CD4-positive, alpha-beta T cell treated with Interferon gamma for 1 hour (primary cell): ENCODE measurements at places on chromosomes 4 and X.

GRCh38 chr4:186642998-186643397 lies 80.7 kb downstream of the FAT1 start:
- DNase-seq = no peak

DNA sequence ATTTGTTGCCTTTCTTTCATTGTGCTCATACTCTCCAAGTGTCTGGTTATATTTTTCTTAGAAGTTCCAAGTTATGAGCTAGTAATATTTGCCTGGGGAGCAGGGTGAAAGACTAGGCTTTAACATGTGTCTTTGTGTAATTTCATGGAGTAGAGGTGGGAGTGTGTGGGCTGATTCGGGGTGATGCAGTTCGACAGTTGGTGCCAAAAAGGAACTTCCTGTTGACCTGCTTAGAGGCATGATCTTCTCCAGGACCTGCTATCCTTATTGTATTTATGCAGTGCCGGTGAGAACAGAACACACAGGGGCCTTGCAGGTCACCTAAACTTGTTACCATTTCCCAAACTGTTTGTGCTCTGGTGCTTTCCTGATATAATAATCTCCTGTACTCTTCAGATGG lies 21.2 kb downstream of the USP53 start:
- DNase-seq = no peak

DNA sequence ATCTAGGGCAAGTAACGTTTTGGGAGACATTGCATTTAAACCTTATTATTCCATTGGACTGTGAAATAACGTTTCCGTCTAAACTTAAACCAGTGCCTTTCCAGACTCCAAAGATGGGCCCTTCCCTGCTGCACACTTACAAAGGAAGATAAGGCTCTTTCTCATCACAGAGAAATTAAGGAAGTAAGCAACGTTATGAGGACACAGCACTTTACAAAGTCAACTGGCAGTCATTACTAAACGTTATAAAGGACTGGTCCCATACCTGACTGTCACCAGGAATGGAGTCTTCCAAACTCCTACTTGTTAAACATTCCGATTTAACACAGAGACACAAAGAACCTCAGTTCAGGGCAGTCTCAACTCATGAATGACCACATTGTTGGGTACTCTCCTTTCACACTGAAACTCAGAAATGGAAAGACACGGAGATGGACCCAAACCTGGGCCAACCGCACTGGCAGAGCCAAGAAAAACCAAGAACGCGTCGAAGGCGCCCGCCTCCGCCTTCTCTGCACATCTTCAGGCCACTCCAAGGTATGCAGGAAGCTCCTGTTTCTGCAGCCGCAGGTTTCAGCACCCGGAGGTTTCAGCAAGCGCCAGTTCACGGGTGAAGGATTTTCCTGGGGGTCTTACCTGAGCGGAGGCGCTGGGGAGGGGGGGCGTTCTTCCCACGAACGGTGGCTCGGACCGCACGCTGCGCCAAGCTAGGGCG lies 670 bp downstream of the PAPSS1 start:
- no peak for DNase-seq

GRCh38 chr4:77636902-77637301 lies 31.3 kb downstream of the CXCL13 start:
- DNase-seq = no peak

DNA sequence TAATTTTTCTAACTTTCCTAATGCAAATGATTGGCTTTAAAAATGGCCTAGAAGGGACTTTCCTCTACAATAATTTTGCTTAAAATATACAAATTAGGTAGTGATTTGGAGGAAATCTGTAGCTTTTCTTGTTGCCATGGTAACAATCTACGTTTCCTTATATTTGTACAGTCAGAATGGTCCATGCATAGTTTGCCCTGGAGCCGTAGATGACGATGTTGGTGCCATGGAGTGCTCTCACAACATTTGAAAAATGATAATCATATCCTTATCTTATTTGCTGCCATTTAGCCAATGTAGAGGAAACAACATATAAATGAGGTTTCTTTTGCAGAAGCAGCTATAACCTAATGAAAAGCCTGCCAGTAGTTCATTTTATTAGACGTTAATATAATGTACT lies 89.0 kb upstream of the NMU start:
- no peak for DNase-seq

DNA sequence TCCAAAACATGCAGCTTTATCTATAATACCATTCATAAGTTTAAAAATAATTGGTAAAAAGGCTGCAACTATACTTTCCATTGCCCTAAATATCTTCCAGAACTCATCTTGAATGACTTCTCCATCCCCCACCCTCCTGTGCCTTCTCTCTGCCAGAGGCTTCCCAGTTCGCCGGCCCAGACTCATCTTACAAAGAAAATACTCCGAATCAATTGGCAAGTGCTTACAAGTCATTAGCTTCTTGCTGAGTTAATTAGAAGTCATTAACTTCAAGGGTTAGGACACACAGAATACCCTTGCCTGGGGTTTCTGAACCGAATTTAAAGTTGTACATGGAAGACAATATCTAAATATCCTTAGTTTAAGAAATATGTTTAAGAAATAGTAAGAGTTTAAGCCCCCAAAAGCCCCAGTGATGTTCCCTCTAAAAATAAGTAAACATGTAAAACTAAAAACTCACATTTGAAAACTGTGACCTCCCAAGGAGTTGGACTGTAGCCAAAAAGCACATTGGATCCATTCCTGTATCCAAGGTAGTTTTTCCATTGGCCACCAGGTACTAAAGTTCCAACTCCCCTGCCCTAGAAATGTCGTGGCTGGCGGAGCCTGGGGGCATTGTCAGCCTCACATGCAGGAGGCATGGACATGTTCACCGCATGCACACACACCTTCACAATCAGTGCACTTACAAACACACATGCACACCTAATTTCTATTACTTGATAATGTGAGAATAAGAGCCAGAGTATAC lies 535.2 kb upstream of the FAT1 start:
- DNase-seq = no peak

DNA sequence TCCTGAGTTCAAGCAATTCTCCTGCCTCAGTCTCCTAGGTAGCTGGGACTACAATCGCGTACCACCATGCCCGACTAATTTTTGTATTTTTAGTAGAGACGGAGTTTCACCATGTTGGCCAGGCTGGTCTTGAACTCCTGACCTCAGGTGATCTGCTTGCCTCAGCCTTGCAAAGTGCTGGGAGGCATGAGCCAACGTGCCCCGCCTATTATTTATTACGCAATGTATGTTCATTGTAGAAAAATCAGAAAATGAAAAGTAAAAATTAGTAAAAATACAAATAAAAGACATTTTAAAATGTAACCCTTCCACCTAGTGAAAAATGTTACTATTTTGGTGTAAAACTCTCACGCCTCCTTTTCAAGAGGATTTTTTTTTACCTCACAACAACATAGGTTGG lies 14.2 kb downstream of the F8A1 start:
- DNase-seq = no peak

DNA sequence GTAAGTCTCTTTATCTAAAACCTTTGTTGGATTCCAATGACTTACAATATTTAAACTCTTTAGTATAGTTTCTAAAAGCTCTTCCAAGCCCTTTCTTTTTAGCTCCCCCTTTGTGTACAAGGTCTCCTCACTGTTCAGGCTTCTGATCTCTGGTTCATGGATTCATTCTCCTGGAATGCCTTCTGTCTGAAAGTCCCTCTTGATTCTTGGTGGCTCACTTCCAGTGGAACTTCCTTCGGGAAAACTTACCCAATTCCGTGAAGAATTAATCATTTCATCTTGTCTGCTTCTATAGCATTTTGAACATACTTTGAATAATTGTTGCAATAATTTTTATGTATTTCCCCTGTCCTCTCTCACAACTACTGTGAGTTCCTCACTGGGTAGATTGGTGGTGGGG lies 3.6 kb downstream of the ARHGAP24 start:
- no peak for DNase-seq

- DNase-seq = no peak
Observed at GRCh38 chrX:110588164-110588563, 207.5 kb downstream of the CHRDL1 start.

GRCh38 chr4:3868211-3869173 lies 102.3 kb downstream of the ADRA2C start:
- DNase-seq = no peak

DNA sequence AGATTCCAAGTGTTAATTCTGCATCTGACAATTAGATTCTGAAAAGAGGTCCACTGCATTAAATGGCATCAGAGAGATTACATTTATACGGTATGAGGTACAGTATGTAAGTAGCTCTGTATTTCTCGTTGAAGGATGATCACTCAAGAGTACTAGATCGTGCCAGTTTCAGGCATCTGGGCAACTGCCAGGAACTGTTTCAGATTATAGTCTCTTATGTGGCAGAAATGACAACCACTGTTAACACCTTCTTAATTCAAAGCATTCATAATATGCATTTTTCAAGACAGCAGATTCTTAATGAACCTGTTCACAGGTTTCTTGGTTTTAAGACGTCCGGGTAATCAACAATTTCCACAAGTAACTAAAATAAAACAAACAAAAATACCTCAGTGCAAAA lies 1.6 kb downstream of the ANKRD50 start:
- no peak for DNase-seq

DNA sequence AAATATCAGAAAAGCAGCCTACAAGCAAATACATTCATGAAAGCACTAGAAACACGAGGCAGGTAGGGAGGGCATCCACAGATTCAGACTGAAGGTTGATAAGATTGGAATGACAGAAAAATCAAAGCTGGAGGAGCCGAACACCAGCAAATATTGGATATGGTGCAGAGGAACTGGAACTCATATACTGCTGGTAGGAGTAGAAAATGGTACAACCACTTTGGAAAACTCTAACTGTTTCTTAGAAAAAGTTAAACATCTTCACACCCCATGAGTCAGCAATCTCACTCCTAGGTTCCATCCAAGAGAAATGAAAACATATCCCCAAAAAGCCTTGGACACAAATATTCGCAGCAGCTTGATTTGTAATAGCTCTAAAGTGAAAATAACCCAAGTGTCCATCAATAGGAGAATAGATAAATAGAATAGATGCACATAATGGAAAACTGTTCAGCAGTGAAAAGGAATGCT lies 27.1 kb downstream of the CD99L2 start:
- no peak for DNase-seq

GRCh38 chrX:81414630-81415029 lies 212.7 kb downstream of the SH3BGRL start:
- DNase-seq = no peak

GRCh38 chrX:3518870-3519269 lies 172.4 kb upstream of the MXRA5 start:
- no peak for DNase-seq

DNA sequence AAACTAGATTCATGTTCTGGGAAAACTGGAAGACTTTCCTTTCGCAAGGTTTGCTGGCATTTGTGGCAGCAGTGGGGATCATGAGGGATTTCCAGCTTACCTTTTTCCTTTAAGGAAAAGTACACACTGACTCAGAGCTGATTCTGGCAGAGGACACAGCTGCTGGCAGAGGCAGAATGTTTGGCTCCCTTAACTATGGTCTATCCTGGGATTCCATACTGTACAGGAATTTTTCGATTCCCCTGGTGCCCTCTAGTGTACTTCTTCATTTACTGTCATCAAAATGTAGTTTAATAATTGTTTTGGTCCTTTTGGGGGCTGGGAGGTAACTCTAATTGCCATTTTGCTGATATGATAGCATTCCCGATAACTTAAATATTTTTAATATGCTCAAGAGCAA lies 152.7 kb downstream of the GABRG1 start:
- DNase-seq = no peak
